8988T (cell line): ENCODE measurements at places on chromosomes 1 and 21.

DNA sequence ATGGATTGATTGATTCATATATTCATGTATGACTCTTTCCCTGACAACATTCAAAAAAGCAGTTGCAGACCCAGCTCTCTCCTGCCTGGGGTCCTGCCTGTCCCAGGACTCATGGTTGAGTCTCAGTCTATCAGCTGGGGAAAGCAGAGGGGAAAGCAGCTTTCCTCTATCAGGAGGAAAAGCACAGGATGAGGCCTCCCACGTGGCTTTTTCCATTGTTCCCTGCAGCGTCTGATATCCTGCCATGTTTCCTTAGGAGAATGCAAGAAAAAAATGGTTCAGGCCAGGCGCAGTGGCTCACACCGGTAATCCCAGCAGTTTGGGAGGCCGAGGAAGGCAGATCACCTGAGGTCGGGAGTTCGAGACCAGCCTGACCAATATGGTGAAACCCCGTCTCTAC is 133.0 kb upstream of the VAMP3 start:
- DNase-seq = no peak

GRCh38 chr1:63858153-63858552 is 84.3 kb downstream of the ROR1 start:
- no peak for DNase-seq

DNA sequence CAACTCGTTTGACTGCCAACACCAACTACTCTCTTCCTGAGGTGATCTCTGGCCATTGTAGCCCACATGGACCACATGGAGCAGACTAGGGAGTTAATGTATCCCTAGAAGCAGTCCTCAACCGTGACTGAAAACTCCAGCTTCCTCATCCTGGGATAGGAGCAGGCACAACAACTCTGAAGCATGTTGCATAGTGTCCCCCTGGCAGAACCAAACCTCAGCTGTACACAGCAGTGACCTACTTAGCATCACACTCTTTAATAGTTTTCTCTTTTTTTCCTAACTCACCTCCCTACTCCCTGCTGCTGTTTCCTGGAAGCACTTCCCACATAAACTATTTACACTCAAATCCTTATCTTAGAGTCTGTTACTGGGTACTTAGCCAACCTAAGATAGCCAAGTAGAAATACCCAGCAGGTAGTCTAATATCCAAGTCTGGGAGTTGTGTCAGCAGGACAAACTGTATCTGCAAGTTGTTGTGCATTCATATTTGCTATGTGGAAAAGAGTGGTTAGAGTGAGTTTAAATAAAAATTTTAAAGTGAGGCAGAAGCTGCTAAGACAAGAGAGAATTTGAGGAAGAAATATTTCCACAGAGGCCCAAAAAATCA is 228.8 kb downstream of the LTN1 start:
- no peak for DNase-seq

DNA sequence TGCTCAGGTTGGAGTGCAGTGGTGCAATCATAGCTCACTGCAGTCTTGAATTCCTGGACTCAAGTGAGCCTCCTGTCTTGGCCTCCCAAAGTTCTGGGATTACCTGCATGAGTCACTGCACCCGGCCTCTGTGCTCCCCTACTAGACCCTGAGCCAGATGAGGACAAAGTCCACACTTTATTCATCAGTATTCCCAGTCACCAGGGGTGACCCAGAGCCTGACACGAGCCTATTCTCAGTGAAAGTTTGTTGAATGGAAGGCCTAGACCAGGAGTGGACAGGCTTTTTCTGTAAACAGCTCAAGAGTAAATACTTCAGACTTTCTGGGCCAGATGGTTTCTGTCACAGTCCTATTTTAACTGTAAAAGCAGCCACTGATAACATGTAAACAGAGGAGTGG is 68.2 kb downstream of the MAB21L3 start:
- no peak for DNase-seq

- DNase-seq = no peak
Measured at GRCh38 chr1:116869611-116870010, 40.1 kb upstream of the PTGFRN start.

DNA sequence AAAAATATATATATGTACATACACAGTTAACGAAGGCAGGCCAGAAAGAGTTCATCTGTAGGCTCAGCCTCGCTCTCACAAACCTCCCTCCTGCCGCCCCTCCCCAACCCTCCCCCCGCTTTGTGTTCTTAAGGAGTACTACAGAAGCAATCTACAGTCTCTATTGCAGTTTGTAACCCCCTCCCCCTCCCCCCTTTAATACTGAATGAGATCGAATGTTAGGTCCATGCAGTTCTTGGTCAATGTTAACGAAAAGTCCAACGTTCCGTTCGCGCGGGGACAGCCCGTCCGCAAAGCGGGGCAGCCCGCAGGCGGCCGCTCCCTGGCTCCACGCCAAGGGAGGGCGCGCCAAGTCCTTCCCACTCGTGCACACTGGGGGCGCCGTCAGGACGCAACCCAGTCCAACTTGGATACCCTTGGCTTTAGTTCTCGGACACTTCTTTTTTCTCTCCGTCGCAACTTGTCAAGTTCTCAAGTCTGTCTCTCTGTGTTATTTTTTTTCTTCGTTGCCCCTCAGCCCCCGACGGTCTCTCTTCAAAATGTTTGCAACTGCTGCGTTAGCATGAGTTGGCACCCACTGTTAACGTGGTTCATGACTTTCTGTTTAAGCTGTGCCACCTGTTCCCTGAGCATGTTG is 2.2 kb downstream of the JUN start:
- DNase-seq = no peak

GRCh38 chr21:42310411-42311001 is 4.7 kb downstream of the TFF3 start:
- DNase-seq = no peak

DNA sequence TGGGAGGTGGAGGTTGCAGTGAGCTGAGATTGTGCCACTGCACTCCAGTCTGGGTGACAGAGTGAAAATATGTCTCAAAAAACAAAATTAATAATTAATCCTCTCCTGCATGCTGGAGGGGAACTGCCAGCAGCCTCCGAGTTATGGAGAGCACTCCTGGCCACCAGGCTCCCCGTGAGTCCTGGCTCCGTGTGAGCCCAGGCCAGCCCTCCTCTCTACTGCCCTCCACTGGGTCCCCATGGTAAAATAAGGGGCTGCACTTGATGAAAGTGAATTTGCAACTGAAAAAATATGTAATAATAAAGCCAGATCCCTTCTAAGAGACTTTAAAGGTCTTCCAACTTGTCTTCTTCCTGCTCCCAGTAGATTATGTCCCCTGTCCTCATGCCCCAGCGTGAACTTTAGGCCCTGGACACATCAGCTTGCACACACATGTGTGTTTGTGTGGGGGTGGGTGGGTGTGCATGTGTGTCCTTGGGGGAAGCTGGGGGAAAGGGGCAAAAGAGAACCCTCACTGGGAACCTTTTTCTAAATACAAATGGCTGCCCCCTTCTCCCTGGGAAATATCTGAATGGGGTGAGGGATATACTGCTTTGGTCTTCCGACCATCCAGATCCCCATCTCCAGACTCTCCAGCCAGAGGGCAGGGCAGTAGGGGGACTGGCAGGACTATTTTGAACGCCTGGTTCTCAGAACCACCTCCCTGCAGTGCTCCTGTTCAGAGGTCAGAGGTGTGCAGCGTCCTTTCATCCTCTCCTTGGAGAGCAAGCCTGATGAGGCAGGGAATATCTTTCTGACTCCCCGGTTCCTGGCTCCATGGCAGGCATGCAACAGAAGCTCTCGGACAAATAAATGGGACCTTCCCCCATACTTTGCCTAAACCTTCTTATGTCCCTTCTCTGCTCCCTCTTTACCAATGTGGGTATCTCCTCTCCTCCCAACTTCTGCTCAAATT is 26.2 kb downstream of the NEK2 start:
- DNase-seq = peak; percentile 65

GRCh38 chr1:186476264-186477040 is 15.5 kb upstream of the PDC start:
- DNase-seq = no peak

- no peak for DNase-seq
Measured at GRCh38 chr1:159291424-159291823, 10.7 kb upstream of the FCER1A start.

GRCh38 chr1:58487002-58487401 is 59.5 kb downstream of the OMA1 start:
- no peak for DNase-seq

- DNase-seq = no peak
Measured at GRCh38 chr21:46078978-46079351, 18.9 kb upstream of the COL6A2 start.

GRCh38 chr1:201218409-201218808 is 27.8 kb downstream of the IGFN1 start:
- no peak for DNase-seq

DNA sequence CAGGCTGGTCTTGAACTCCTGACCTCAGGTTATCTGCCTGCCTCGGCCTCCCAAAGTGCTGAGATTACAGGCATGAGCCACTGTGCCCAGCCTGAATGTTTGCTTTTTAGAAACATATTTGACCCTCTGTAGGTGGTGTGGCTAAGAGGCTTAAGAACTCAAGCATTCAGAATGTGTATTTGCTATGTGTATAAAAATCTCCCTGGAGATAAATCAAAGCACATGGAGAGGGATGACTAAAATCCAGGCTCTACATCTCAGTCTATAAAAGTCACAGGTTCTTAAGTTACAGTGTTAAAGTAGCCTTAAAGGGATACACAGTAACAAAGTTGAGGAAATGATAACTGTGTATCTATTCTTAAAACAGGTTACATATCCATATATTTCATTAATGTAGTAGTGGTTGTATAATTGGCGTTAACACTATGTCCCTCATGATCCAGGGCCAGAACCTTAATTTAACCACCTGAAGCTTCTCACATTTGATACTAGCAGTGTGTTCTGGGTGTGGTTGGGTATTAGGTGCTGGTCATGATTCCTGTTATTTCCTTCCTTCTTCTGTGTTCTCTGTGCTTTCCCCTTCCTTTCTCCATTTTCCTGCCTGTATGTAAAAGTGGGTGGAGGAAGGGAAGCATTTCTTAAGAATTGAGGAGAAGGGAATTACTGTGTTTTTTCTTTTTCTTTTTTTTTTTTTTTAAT is 16.2 kb downstream of the GIPC2 start:
- DNase-seq = no peak

GRCh38 chr1:214427871-214428277 is 123.5 kb downstream of the PTPN14 start:
- DNase-seq = no peak

GRCh38 chr1:25523542-25523941 is 19.9 kb upstream of the LDLRAP1 start:
- DNase-seq = no peak

DNA sequence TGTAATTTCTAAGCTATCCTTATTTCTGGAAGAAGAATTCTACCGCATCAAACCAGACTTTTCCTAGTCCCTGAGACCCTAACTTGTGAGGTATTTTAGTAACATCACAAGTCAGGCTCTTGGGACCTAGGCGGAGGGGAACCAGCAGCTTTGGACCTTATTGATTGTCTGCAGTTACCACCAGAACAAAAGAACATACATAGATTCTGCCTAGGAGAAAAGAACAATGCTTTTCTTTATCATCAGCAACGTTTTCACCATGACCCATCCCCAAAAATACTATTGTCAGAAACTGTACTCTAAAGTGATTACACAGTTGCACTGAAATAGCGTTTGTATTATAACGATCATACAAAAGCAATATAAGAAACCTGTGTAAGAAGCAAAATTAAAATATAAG is 860.4 kb downstream of the USP25 start:
- DNase-seq = no peak

DNA sequence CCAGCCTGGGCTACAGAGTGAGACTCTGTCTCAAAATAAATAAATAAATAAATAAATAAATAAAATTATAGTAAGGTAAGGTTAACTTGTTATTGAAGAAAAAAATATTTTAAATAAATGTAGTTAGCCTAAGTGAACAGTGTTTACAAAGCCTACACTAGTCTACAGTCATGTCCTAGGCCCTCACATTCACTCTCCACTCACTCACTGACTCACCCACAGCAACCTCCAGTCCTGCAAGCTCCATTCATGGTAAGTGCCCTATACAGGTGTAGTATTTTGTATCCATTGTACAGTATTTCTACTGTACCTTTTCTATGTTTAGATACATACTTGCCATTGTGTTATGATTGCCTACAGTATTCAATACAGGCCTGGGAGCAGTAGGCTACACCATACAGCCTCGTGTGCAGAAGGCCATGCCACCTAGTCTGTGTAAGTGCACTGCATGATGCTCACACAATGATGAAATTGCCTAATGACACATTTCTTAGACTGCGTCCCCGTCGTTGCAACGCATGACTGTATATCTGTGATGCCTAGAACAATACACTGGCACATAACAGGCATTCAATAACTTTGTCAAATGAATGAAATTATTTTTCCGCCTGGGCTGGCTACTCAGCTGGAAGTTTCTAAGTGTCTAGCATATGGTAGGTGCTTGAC is 14.8 kb downstream of the KCNN3 start:
- DNase-seq = no peak

DNA sequence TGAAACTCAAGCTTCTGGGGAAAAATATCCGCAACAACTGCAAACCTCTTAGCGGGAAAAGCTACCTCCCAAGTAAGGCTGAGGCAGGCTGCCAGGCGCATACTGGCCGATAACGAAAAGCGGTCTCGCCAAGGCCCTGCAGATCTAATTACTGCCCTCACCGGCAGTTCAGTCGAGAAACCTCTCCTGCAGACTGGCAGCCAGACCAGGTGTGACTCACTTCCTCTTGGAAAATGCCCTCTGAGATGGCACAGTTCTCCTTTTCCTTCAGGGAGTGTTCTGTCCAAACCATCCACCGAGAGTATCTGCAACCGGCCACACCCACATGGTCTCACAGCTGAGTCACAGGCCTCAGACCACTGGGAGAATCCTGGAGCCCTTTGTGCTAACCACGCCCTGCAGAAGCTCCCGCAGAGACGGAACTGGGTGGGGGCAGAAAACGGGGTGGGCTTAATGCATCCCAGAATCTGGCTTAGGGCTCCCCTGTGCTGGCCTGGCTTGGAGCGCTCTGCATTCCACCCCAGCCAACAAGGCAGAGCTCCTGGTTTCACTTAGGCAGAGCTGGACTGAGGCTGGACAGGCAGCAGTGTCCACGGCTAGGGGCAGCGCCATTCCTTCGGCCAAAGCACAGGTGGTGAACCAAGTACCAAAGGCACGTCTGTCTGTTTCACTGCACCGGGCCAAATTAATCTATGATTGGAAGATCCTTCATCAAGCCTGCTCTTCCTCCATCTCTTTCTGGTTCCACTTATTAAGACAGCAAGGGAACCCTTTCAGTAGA is 1.2 kb downstream of the S100A10 start:
- peak; percentile 62 for DNase-seq

GRCh38 chr1:187092104-187092503 is 263.4 kb downstream of the PLA2G4A start:
- DNase-seq = no peak

- no peak for DNase-seq
Measured at GRCh38 chr1:8809342-8809736, 8.1 kb downstream of the RERE start.

GRCh38 chr1:114334297-114334696 is 176.7 kb downstream of the TRIM33 start:
- DNase-seq = no peak
